ENCODE measurements at places on chromosomes 6 and 20. TPM values are rescaled to one million over a fixed set of nuclear protein-coding genes. Genes with fewer than 3 reads are reported as not detected.

DNAH8 gene
- total RNA-seq: under 0.01 TPM

ADGRF5 gene
- 0.86 TPM for total RNA-seq

PLCB4 gene
- 3.2 TPM for total RNA-seq

C6orf52 gene
- not detected for total RNA-seq

TUBB gene
- 590 TPM for total RNA-seq

WTAP gene
- total RNA-seq: 159 TPM

XKR7 gene
- total RNA-seq: not detected

PPP1R18 gene
- 56.6 TPM for total RNA-seq

BEND3 gene
- total RNA-seq: 3.5 TPM

DNA sequence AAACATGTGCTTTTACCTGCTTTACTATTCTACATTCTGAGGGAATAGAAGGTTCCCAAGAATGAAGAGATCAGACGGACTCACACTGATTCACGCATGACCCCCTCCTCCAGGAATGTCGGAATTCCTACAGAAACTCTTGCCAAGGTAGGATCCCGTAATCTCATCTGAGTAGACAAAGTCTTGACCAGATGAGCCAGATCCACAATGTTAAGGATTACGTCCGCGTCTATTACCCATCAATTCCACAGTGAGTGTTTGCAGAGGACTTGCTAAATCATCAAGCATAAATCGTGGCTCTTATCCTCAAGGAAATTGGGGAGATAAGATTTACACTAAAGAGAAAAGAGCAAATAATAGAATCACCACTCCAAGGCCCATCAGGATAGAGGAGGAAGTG, 245.9 kb upstream of the FOXQ1 start:
- DNase-seq: no peak

DNA sequence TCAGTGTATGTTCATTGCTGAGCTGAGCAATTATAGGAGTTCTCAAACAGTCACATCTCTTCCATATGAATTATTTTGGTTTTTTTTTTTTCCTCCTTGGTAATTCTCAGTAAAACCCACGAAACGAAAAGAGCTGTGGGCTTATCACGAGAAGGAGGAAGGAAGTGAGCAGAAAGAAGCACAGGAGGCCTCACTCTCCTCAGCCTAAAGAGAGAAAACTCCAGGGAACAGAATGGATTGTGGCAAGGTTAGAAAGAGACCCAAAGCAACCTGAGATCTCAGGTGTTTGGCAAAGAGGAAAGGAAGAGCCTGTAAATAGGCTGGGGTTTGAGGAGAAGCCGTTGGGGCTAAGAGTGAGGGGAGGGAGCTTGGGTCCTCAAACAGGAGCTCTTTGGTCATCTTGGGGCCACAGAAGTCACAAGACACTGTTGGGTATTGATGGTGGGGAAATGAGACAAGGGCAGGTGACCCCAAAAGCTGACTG, 67.8 kb upstream of the CITED2 start:
- DNase-seq: no peak

DNA sequence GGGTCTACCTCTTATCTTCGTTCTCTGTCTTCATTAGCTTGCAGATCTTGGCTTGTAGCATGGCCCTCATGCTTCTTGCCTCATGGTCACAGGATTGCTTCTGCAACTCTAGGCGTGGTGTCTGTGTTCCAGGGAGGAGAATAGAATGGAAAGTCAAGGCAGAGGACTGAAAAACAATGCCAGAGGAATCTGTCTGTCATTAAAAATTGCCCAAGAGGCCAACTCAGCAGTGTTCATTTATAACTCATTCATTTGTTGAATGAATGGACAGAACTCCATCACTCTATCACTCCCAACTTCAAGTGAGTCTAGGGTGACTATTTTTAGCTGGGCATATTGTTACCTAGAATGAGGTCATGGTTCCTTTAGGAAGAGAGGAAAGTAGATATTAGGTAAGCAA, 179.6 kb downstream of the UST start:
- no peak for DNase-seq

DNA sequence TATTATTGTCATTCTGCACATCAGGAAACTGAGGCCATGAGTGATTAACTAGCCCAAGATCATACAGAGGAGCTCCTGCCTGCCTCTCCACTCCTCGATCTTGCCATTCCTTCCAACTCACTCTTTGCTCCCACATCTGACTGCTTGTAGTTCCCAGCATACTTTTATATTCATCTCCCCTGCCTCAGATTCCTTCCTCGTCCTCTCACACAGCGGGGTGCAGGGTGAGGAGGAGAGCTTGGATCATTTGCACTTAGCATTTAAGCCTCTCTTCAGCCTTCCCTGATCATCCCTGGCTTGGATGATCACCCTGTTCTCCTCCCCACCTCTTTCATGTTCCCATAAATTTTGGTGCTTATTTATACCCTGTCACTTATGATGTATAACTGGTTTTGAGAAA, 515.1 kb upstream of the SOX4 start:
- DNase-seq: no peak

- peak; percentile 70 for DNase-seq
Observed at GRCh38 chr6:52399511-52400312, 20.4 kb upstream of the EFHC1 start.

DNA sequence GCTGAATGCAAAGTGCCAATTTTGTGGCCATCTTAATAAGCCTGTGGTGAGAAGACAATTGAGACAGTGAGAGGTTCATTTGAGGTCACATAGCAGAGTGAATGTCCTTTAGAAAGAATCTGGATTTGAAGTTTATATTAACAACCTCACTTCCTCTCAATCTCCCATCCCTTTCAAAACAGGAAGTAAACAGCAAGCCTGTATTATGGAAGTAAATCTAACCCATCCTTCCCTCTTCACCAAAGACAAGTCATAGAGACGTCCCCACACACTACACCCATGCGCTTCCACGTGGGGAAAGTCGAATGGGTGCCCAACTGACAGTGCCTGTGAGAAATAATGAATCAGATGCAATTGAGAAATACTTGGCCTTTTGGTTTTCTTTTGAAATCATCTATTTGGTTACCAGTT, 28.8 kb upstream of the CCND3 start:
- DNase-seq: peak; percentile 57

DNA sequence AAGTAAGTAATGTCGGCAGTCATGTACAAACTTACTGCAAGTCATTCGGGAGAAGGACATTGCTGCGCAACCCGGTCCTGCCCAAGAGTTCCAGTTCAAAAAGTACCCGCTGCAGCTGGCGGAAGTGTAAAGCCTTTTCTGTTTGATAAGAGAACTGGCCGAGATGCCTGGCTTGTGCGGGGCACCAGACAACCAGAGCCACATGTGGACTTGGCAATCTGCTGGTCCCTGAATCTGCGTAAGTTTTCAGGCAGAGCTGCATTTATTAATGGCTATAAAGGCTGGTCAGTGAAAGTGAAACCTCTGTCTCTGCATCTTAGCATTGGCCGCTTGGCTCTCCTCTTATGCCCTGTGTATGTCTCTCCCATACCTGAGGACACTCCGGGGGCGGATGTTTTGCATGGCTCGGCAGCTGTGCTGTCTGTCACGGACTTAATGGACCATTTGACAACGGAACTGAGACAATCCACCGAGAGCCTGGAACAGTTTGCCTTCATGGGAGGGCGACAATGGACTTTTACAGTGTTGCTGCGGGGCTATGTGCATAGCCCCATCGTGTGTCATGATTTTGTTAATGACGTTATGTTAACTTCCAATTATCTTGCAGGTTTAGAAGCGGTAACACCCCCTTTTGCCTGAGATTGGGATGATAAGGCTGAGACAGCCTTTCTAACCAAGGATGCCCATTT, 19.8 kb upstream of the RGS17 start:
- DNase-seq: peak; percentile 58

DNA sequence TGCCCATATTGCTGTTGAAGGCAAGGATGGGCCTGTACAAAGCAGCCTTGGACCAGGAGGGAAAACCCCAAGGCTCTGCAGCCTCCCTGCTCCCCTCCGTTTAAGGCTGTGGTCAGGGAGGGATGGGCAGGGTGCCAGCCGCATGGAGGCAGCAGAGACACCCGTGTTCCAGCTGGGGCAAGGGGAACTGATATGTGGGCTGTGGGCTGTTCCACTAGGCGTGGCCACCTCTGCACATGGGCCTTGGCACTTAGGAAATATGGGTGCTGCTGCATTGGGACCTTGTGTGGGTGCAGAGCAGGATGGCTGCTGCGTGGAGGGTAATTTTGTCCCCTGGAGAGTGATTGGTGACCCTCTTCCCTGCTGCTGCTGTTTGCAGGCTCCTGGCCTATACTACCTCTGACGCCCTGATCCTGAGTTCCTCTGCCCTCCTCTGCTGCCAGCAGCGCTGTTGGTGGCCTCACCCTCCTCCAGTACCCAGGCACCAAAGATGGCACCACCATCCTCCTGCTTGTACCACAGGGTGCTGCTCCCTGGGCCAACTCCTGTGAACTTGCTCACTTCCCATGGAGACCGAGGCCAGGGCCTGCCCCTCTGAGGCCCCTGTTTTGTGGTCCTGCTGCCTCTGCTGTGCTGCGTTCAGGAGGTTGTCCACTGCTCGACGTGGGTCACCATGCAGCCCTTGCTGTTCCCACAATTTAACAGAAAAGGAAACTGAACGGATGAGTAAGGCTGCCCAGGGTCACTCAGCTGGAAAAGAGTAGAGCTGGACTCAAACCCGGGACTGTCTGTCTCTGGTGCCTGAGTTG, 35.3 kb downstream of the PANK2 start:
- DNase-seq: no peak

DNA sequence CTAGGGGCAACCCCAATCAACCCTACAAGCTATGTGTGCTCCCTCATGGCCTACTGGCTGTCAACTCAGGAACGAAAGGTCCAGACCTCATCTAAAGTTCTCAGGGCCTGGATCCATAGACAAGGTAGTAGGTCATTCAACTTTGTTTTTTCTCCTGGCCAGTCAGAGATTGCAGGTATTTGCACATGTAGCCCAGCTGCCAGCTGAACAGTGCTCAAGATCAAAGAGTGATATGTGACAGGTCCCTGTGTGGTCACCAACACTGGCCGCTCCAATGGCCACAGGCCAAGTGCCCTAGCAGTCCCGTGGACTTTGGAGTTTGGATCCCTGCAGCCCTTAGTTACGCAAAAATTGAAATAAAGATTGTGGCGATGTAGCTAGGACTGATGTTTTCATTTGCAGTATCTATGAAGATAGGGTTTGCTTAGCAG, 60.6 kb upstream of the ATXN1 start:
- DNase-seq: no peak

- DNase-seq: peak; percentile 2
Observed at GRCh38 chr6:78093906-78094305, 441.1 kb downstream of the MEI4 start.

DNA sequence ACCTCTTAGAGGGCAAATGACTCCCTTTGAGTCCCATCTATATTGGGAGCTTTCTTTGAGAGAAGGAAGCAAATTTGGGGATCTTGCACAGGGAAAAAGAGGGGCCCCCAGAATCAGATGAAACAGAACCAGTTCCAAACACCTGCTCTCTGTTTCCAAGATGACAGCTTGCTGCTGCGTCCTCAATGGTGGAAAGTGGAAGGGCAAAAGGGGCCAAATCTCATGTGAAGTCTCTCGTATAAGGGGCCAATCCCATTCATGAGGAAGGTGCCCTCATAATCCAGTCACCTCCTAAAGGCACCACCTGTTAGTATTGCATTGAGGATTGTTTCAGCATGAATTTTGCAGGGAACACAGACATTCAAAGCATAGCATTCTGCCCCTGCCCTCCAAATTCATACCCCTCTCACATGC, 483 bp upstream of the SERPINB1 start:
- DNase-seq: no peak

DNA sequence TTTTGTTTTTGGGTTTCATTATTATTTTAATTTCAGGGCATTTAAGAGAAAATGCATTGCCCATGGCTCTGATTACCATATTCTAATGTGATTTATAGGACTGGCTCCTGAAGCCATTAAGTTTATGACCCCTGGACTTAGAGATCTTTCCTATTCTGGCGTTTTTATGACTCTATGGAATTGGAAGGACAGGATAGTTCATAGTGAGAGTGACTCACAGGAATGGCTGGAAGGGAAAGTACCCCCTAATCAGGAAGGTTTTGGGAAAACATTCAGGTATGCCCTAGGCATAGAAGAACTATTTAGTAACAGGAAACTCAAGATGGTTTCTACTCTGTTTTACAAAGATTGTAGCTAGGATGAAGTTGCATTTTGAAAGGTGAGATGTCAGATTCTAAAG, 108.6 kb upstream of the SLC2A12 start:
- peak; percentile 61 for DNase-seq

DNA sequence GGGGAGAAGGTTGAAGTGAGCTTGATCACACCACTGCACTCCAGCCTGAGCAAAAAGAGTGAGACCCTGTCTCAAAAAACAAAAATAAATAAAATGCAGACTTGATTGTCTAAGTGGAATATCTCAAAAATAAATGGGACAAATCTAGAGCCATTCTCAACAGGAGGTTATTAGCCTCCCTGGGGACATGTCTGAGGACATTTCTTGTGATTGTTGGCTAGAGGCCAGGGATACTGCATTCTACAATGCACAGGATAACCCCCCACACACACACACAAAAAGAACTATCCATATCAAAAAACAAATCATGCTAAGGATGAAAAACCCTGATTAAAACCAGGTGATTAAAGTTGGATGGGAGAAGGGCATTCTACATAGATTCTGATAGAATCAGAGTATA, 37.5 kb downstream of the FAM217A start:
- DNase-seq: no peak

DNA sequence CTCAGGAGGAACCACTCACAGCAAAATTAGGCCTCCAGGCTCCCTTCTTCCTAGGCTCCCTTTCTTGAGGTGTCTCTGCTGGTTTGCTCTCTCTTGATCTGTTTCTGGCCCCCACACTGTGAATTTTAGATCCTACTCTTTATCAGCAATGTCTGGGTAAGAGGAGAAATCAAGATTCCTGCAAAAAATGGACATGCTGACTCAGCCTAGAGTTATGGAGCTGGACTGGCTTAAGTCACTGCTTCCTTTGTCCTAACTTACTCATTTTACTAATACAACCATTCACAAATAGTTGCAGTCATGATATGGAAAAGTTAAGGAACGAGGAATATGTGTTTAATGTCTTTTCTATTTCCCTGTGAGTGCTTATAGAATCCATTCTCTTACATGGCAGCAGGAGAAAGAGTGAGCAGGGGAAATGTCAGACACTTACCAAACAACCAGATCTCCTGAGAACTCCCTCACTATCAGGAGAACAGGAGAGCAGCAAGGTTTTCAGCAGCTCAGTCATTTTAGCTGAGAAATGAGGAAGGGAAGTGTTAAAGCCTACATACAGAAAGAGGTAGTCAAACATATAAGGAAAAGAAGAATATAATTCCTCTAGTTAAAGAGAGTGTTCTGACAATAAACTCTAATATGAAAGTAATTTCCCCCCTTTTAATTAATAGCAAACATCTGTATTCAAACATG, 160.8 kb downstream of the PDE7B start:
- peak; percentile 75 for DNase-seq

DNA sequence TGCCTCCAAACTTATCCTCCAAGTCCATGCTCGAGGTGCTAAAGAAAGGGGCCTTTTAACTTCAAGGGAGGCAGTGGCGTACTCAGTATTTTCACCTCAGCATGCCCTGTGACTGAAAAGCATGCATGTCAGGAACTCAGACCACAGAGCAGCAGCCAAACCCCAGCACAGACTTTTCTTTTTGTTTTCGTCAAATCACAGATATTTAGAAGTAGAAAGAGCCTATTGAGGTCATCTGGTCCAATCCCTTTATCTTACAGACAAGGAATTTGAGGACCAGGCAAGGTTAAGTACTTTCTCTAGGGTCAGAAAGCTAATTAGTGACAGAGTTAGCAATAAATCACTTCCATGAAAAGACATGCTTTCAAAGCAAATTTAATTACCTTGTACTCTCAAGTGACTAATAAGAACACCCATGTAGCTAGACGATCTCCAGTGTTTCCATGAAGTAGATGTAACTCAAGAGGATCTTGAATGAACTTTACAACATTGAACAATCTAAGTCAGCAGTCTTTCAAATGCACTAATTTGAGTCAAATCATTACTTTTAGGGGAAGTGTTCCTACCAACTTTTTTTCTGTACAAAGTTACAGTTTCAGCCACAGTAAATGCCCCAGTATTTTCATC, 35.9 kb downstream of the MOXD1 start:
- DNase-seq: peak; percentile 81
